Activated CD4-positive, alpha-beta T cell treated with anti-CD3 and anti-CD28 coated beads for 48 hours (primary cell): ENCODE measurements at places on chromosomes 12 and 14.

GRCh38 chr14:95537298-95538089, 2.6 kb downstream of the GLRX5 start:
- DNase-seq = no peak

DNA sequence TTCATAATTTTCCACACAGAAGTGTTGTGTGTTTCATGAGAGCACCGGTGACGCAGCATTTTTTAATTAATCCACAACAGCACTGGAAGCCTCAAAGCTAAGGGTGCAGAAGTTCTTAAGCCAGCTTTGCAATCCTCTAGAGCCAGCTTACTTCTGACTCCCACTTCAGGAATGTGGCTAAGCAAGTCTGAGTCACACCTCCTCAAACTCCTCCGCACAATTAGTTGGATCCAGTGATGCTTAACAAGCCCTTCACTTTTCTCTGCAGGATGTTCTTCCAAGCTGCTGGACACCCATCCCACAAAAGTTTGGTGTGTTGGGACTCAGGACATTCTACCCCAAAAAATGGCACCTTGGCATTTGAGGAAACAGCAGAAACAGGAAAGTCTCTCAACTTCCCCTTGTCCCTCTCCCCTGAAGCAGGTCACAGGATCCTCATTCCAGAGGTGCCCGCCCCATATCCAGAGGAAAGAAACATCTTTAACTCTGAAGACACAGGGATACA, 210.0 kb downstream of the PPM1H start:
- DNase-seq = no peak

- DNase-seq = no peak
Observed at GRCh38 chr14:77589099-77589498, 27.3 kb downstream of the SPTLC2 start.

DNA sequence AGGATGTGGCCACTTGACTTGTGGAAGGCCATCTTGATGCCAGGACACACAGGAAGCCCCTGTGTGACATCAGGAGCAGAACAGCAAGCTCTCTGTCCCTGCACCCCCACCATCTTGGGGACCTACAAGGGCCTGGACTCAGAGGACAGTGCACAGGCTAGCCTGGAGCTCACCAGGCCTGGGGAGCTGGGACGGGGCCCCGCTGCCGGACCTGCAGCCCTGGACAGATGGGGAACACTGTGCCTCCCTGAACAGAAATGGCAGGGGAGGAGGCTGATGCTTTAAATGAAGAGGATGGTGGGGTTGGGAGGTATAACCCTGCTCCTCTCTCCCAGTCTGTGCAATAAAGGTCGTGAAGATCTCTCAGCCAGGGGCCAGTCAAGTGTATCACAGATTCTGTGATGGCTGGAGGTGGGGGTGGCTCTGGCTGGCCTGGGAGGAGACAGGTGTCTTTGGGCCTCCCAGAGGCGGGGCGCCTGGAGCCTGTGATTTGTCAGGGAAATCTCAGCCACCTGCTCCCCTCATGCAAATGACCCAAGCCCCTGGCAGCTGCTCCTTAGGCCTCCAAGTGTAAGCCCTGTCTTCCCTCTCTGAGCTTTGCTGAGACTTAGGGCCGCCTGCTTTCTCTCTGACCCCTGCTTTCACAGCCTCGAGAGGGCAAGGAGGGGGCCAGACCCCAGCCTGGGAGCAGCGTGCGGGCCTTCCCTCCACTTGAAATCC, 1.1 kb upstream of the GNB3 start:
- DNase-seq = no peak

- no peak for DNase-seq
Observed at GRCh38 chr14:23406244-23406643, 1.8 kb downstream of the MYH6 start.

DNA sequence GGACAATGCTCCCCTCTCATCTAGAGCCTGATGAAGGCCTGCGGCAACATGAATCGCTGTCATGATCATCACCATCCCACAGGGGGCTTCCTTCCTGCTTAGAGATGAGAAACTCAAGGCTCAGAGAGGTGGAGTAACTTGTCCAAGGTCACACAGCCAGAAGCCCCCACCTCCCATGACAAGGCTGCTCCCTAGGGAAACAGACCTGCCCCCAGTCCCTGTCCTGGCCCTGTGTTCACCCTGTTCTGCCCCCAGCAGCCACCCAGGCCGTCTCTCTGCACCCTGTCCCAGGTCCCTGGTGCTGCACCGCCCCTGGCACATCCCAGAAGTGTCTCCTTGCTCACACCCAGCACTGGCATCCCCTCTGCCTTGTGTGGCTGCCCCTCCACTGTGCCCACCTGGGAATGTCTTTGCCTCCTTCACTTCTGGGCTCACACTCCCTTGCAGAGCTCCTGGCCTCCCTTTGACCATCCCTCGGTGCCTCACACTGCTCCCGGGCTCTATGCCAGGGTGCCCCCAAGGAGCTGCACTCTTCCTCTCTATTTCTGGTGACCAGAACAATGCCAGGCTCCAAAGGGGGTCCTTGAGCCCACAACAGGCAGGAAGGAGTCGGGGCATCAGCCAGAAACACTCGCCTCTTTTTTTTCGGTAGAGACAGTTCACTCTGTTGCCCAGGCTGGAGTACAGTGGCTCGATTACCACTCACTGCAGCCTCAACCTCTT, 70.5 kb downstream of the BCL11B start:
- DNase-seq = peak; percentile 56

GRCh38 chr12:6110006-6110405, 14.5 kb downstream of the VWF start:
- DNase-seq = no peak

DNA sequence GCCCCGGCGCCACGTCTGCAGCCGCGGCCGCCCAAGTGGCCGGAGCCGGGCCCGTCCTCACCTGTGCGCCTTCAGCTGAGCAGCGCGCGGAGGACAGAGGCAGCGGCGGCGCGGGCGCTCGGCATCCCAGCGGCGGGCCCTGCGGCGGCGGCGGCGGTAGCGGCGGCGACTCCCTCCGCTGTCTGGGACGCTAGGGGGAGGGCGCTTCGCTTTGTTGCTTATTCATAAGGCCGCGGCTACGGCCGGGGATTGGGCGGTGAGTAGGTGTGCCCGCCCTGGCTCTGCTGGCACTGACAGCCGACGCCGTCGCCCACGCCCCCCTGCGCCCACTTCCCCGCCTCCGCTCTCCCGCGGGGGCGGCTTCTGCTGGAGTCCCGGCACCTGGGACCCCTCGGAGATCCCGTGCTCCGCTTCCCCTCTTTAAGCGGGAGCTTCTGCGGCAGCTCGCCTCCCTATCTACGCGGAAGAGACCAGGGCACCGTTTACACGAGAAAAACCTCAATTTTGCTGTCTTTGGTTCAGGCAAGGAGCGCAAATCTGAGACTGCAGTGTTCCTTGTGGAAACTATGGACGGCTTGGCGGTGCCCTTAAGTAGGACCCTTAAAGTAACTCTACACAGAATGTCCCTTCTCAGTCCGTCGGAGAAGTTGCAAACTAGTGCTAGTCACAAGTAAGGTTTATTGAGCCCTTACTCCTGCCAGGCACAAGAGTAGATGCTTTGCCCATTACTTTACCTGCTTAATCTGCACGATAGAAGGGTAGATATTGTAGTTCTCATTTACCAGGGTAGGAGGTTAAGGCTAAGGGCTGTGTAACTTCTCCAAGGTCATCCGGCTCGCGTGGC, at the start of gene ARMH4:
Gene ARMH4, minus strand, starts transcription at position 200 of the 844 bp plus-strand sequence. CDS start 12,855 bp downstream, outside the sequence.
- DNase-seq = peak; percentile 67

GRCh38 chr12:56657416-56658379, 11.9 kb upstream of the ATP5F1B start:
- no peak for DNase-seq

- no peak for DNase-seq
Observed at GRCh38 chr14:70168406-70168805, 20.3 kb downstream of the SLC8A3 start.
